Activated CD4-positive, CD25-positive, alpha-beta regulatory T cell (primary cell): ENCODE measurements at places on chromosomes 5 and 9.

DNA sequence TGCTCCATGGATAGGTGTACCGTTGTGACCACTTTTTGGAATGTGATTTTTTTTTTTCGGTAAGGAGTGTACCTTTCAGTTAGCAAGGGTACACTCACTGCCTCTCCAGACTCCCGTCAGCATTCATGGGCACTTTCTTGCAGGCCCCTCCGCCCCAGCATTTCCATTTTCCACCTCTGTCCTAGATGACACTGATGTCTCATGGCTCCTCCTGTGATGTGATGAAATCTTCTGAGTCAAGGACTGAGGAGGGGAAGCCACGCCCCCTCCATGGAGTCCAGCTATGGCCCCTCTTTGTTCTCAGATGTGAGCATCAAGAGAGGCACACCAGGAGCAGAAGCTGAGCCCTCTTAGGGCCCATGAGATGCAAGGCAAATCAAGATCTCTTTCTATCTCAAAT lies 61.8 kb downstream of the CTSL start:
- no peak for DNase-seq

DNA sequence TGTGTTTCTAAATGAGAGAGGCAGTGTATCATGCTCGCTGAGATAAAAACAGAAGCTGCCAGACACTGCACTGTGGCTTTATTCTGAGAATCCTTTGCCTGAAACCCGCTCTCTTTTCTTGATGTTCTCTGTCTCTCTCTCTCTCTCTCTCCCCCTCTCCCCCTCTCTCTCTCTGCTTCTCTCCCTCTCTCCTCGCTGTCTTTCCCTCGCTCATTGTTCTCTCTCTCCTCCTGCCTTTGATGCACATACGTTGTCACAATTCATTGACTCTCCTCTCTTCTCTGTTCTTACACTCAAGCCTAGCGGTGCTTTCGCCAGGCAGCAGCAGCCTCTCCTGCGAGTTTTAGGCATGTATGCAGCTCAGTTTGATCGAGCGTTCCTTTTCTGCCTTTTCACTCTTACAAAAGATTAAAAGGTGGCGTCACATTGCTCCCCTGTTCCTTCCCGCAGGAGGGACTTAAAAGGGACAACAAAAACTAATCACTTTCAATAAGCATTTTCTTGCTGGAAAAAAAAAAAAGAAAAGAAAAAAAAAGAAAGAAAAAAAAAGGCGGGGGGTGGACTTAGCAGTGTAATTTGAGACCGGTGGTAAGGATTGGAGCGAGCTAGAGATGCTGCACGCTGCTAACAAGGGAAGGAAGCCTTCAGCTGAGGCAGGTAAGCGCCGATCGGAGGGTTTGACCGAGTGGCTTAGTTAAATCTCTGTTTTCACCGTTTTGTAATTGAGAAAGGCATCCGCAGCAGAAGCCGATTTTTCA lies 717.9 kb upstream of the WWC1 start:
- DNase-seq: no peak

DNA sequence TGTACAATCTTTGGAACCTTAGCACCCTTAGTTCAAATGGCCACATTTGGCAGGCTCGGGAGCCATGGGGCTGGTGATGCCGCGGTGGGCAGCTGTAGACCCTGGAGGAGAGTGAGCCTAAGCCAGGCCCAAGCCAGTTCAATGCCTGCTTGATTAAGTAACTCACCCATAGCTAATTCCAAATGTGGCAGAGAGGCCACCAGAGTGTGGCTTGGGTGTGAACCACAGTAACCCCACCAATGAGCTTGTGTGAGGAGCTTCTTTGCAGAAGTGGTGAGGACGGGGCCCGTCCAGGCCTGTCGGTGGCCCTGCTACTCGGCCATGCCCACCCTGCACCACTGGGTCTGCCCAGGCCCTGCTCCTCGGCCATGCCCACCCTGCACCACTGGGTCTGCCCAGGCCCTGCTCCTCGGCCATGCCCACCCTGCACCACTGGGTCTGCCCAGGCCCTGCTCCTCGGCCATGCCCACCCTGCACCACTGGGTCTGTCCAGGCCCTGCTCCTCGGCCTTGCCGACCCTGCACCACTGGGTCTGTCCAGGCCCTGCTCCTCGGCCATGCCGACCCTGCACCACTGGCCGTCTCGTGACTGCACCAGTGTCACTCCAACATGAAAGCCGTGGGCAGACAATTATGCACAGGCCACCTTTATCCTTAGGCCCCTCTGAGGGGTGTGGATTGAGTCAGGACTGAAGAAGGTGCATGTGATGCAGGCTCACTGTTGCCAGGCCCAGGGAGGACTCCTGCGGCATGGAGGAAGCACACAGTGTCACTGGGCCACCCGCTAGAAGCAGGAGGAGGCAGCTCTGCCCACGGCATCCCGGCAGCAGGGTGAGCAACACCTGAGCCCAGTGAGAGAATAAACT lies 75.4 kb downstream of the MRPL36 start:
- no peak for DNase-seq

DNA sequence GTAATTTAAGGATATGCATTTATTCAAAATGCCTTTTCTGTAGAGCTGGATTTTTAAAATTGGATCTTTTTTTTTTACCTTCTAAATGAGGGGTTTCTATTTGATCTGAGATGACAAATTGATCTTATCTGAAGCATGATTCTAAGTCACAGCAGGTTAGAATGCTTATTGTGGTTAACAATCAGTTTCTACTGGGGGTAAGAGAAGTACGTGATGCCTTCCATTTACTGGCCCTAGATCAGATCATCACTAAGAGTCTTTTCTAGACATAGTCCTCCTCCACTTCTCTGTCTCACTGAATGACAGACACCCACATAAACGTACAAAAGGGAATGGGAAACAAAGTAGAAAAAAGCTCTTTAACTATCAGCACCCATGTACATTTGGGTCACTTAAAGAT lies 231.9 kb downstream of the DMAC1 start:
- no peak for DNase-seq

- no peak for DNase-seq
Measured at GRCh38 chr5:166722939-166723338, 1568.5 kb upstream of the WWC1 start.

DNA sequence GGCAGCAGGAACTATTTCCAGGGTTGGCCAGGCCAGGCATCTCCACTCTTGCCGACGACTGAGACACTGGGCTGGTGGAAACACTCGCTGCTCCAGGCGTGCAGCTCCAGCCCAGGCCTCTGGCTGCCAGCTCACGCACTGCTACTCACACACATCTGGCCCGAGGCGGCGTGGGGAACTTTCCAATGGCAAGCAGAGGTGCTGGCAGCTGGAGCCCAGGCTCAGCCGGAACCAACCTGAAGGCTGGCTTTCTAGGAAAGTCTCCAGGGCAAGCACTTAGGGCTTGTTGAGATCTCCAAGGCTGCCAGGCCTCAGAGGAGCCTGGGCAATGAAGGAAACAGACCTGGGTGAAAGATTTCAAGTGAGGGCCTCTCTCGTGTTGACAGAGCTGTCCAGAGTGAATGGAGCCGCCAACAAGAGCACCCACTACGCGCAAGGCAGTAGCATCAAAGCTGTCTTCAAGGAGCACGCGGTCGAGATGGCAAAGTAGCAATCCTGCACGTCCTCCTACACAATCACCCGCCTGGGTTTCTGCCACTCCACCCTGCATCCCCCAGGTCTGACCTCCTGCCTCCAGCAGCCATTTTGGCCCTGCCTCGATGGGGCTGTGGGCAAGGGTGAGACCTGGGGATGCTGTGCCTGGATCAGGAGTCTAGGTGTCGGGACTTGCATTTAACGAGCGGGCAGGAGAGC lies 14.4 kb downstream of the SH3PXD2B start:
- DNase-seq: no peak

DNA sequence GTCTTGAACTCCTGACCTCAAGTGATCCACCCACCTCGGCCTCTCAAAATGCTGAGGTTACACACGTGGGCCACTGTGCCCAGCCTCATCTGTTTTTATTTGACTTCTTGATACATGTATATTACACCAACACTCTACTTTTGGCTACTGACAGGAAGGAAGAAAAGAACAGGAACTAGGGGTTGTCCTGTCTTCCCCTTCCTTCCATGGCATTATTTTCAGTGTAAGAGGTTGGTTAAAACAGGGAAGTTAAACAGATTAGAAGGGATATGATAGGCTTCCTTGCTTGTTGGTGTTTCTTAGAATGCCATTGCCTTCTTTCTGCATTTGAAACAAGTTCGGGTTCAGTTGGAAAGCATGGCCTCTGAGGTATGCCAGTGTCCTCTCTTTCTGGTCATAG lies 312.8 kb downstream of the NDUFS4 start:
- no peak for DNase-seq

- no peak for DNase-seq
Measured at GRCh38 chr5:170693701-170694100, 89.8 kb upstream of the GABRP start.
